NK-92 treated with Interleukin-12 subunit alpha and Interleukin-12 subunit beta, amount 100 ng/mL, for 24 hours (cell line): ENCODE measurements at places on chromosomes 7 and 10.

DNA sequence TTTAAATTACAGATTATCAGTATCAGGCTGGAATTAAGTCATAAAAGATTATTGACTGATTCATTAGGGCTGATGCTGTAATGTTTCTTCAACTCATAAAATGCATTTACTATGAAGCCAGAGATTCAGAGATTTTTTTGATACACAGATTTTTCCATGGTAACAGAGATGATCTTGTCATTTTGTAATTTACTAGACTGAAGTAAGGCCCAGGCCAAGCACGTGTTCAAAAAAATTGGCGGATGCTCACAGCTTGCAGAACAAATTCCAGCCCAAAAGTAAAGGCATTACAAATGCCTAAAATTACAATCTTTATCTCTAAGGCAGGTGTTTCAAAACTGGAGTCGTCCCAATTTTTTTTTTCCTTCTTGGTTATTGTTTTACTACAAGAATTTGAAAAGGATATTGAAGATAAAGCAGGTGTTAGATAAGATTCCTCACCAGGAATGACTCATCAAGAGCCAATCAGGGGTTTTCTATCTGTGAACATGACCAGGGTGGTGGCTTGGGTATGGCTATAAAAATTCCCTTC lies 78.4 kb upstream of the MEOX2 start:
- no peak for DNase-seq

DNA sequence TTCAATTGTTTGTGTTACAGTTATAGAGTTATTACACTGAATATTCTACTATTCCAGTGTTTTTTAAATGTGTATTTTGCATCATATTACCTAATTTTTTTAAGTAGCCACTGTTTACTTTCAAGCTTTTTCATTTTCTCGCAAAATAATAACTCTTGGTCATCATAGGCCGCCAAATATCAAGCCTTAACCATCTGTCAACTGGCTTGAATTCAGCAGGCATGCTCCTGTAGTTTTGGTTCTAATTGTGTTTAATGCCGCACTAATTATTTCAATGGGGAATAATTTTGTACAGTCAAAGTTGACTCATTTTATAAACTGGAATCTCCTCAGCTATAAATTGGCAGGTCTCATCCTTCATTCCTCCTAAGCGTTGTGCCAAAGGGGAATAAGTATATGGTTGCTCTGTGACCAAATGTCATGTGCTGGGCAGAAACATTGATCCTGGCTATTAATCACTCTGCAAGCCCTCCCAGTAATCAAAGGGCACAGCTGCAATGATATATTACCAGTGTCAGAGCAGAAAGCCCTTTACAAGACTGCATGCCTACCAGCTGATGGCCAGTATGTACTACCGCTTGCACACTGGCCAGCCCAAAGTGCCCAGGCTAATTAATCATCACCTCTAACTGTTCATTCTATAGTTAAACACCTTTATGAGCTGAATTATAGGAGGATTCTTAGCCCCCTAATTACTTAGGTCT lies 74.8 kb downstream of the SKAP2 start:
- DNase-seq: no peak

- DNase-seq: no peak
Measured at GRCh38 chr7:82057476-82057875, 287.6 kb upstream of the HGF start.

GRCh38 chr10:94005050-94005449 lies 11.3 kb downstream of the PLCE1 start:
- DNase-seq: no peak

GRCh38 chr10:103661198-103661950 lies 167.9 kb downstream of the NEURL1 start:
- DNase-seq: no peak

GRCh38 chr7:133562621-133563020 lies 309.7 kb downstream of the EXOC4 start:
- no peak for DNase-seq

- DNase-seq: no peak
Measured at GRCh38 chr7:78125884-78126283, 327.3 kb downstream of the PHTF2 start.

DNA sequence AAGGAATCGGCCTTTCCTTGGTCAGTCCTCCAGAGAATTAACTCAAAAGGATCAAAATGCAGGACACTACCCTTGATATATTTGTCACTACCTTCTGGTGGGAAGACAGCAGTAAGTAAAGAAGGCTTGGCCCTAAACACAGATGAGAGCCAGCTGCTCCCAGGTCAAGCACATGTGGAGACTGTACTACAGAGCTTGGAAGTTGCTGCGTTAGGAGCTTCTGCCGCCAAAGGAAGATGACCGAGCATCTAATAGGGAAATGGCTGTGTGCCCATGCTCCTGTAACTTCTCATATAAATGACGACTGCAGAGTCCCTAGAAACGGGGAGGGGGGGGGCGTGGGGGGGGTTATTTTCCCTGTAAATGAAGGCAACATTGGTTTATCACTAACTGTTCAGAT lies 59.0 kb downstream of the PODXL start:
- DNase-seq: no peak

DNA sequence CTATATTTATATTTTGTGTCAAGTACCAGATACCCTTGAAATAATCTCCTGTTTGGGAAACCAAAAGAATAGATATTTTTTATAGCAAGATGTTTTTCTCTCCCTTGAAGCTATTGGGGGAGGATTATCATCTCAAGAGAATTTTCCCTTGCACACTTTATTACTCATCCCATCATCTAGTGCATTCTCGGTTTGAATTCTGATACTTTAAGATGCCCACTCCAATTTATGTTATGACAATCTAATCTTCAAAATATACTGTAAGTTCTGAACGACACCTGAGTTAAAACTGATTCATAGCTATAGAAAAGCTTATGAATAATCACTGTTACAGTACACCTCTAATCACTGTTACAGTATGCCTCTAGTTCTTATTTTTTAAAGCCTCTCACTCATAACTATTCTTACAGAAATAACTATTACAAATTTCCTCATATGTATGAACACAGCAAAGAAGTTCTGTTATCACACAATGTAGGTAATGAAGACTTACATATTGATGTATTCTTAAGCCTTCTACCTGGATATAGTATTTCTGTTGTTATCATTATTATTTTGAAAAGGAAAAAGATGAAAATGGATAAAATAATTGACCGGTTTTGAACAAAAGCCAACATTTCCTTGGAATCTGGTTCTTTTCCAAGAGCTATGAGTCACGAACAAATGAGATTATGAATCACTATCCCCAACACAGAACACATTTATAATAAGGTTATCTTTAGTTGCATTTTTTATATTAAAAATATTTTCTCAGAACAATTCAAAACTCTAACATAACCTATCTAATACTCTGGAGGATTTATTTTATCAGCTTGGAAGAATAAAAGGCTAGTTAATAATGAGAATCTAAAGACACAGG lies 72.3 kb upstream of the FAM13C start:
- DNase-seq: no peak

DNA sequence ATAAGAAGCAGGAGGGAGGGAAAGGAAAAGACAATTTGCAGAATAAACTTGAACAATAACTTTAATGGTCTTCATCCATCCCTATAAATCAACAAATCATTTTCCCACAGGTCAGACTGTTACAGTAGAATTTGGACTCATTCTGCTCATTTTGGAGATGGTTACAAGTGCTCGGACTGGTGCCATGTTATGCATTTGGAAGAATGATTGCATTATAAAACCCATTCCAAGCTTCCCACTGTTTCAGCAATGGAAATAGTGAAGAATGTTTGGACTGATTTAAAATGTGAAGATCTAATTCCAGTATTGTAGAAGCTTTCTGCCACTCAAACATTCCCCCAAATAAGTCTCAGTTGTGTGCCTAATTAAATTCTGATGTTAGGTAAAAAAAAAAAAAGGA lies 99.7 kb upstream of the ZEB1 start:
- no peak for DNase-seq

DNA sequence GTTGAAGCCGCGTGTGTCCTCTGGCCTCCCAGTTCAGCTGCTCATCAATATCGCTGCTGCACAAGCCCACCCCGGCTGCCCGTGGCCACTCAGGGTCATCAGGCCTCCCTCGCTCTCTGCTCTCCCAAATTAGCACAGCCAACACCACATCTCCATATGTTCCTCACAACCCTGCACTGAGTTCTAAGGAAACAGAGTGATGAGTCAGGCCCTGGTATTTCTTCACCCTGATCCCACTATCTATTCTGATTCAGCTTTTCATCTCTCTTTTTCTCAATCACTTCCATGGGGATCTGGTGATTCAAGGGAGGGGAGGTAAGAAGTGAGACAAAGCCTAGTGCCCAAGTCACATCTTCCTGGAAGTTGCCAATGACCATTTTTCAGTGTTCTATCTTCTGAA lies 23.8 kb downstream of the CYTH3 start:
- DNase-seq: no peak

- DNase-seq: no peak
Measured at GRCh38 chr7:18461785-18462467, 33.6 kb upstream of the HDAC9 start.

DNA sequence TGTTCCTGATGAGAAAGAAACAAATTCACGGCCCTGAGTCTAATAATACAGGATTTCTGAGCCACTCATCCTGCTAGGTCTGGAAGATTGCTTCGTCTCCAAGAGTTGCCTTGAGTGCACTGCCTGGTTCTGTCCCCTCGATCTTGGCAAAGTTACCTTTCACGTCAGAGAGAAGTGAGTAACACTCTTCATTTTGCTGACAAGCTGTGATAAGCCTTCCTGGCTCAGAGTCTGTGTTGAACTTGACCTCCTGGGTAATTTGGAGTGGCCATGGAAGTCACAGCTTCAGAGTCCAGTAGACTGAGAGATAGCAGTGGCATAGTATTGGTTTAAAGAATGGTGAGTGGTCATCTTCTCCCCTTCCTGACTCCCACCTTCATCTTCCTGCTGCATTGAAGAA lies 64.7 kb upstream of the LRGUK start:
- no peak for DNase-seq

- DNase-seq: no peak
Measured at GRCh38 chr7:1526271-1526754, 4.2 kb upstream of the MAFK start.

DNA sequence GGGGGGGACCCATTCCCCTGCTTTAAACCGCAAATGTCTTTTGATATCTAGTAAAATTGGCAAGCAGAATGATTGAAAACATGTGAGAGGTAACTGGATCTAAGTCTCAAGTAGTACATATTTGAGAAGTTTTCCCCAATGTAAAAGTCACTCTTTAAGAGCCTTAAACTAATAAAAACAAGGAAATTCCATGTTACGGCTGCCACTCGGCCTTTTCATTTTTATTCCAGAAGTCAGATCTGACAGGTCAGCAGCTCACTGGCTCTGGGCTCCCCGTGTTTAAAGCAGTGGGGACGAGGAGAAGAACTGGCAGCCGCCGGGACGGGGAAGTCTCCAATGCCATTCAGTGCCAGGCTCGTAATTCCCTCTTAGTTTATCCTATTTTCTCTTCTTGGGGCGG lies 80.7 kb downstream of the CUX1 start:
- DNase-seq: no peak

DNA sequence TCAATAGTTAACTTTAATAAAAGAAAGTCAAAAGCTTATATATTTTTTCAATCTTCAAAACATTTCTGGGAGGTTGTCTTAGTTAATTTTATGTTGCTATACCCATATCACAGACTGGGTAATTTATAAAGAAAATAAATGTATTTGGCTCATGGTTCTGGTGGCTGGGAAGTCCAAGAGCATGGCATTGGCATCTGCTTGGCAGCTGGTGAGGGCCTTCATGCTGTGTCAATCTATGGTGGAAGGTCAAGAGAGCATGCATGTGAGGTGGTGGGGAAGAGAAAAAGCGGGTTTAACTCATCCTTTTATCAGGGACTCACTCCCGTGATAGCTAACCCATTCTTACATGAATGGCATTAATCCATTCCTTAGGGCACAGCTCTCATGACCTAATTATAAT lies 119.8 kb downstream of the EGFR start:
- no peak for DNase-seq

GRCh38 chr7:157827045-157827862 lies 490.4 kb downstream of the DNAJB6 start:
- DNase-seq: no peak

- no peak for DNase-seq
Measured at GRCh38 chr7:54877683-54878082, 118.7 kb upstream of the SEC61G start.

DNA sequence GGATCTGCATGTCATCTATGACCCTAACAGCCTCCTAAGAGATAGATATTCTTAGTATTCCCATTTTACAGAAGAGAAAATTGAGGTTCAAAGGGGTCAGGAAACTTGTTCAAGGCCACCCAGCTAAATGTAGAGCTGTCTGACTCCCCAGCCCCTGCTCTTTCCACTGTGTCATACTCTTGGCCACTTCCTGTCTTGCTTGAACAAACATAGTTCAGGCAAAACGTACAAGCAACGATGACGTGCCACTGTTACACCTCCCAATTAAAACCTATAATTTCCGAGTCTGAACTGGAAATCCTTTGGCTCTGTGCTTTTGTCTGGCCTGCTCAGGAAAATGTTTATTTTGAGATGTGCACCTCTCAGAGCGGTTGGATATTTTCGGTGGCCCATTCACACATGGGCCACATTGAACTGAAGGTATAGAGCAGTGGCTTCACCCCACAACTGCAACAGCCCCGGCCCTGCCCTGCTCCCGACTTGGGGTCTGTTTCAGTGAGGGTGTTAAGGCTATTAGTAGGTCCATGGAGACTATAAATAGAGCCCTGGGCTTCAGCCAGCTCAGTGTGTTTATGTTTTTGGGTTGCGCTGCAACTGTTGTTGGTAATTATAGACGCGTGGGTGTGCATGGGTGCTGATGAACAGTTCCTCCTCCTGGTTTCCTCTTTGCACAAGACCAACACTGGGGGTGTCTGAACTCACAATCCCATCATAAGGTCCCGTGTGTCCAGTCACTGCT lies 172.3 kb upstream of the ADO start:
- peak; percentile 58 for DNase-seq

- DNase-seq: no peak
Measured at GRCh38 chr7:41238851-41239331, 464.0 kb downstream of the INHBA start.

GRCh38 chr7:149799397-149800168 lies 26.2 kb upstream of the ZNF467 start:
- peak; percentile 28 for DNase-seq

- no peak for DNase-seq
Measured at GRCh38 chr10:62082729-62083411, 181.4 kb downstream of the ARID5B start.

GRCh38 chr10:44510379-44511115 lies 125.7 kb upstream of the CXCL12 start:
- no peak for DNase-seq

DNA sequence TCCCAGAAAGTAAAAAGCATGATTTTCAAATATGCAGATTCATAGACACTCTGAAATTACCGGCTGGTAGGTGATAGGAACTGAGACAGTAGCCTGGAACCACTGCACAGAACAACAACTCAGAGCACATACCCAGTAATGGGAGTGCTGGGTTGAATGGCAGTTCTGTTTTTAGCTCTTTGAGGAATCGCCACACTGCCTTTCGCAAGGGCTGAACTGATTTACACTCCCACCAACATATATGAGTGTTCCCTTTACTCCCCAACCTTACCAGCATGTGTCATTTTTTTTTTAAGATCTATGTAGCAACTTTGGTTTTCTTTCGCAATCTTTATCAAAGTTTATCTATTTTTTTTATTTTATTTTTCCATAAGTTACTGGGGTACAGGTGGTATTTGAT lies 358.8 kb downstream of the CALN1 start:
- DNase-seq: no peak
